ENCODE measurements at places on chromosomes 5 and 9.

GRCh38 chr5:142876817-142877216 is 106.6 kb downstream of the ARHGAP26 start:
- DNase-seq, result no peak

DNA sequence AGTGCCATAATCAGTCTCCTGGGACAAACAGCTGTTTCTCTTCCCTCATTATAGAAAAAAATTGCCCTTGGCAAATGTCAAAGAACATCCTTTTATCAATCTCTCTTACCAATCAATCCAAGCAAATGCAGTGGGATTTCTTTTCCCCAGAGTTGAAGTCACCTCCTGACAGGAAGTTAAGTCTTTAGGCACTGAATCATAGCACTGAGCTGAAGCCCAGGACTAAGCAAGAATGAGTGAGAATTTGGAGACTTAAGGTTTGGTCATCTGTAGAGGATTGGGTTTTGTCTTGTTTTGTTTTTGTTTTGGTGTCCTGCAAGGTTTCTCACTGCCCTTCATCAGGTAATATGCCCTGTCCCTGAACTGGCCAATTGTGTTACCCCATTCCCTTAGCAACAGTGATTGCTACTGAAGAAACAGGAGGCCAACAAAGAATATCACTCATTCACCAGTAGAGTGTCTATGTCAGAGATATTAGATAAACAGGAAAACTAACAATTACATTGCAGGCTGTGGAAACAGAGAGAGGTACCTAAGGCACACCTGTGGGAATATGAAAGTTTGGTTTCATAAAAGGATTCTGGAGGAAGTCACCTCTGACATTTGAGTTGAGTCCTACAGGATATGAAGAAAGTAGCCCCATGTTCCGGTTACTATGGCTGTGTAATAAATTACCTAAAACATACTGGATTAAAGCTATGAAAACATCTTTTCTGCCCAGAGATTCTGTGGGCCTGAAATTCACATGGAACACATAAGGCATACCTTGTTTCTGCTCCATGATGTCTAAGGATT is 4.5 kb upstream of the FXN start:
- DNase-seq, result no peak

DNA sequence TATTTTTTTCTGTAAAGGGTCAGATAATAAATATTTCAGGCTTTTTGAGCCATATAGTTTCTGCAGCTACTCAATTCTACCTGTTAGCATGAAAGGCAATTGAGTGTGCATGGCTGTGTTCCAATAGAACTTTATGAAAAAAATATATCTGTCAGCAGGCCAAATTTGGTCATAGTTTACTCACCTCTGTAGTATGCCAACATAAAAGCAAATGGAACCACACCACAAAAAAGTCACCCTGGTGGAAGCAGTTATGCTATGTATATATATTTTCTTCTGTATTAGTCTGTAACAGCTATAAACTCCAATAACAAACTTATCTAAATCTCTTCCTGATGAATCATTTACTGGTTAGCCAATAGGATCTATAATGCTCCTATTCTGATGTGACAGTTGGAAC is 3.4 kb downstream of the SLC38A9 start:
- no peak for DNase-seq

DNA sequence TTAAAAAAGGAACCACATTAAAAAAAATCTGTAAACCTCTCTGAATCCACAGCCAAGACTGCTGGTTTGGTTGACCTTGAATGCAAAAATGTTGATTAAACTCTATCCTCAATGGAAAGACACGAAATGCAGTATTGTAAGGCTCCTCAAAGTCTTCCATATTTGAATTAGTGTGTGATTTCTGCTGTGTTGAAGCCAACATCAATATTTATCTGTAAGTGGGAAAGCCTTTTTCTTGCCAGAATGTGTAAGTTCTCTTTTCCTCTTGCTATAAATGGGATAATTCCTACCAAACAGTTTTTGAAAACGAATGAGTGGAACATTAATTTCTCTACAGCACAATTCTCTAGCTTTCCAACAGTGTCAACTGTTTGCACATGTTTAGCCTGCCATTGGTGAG is 422.1 kb upstream of the TNC start:
- DNase-seq, result no peak

GRCh38 chr5:31768784-31769183 is 129.9 kb downstream of the PDZD2 start:
- no peak for DNase-seq

- no peak for DNase-seq
These were observed 6.3 kb downstream of the SPTAN1 start for GRCh38 chr9:128558431-128559310.

DNA sequence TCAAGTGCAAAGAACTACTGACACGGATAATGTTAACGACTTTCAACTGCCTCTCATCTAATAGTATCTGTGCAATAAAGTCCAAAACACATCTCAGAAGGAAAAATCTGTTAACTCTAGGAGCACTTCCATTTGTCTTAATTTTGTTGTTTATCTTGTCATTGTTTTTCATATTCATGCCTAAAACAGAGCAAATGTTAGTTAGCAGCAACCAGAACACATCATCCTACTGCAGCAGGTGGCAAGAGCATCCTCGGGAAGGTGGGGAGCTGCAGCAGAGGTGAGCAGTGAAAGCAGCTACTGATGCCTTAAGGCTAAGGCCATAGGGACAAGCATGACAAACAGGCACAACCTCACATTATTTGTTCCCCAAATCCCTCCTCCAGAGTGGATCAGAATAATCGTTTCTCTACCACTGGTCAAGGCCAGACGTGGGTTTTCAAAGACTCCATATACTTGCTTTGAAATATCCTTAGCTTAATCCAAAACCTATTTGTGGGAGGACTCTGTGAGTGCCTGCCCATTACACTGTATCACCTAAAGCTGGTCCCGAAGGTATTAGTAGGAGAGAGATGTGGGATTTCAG is 1.0 kb downstream of the HMGCS1 start:
- no peak for DNase-seq

DNA sequence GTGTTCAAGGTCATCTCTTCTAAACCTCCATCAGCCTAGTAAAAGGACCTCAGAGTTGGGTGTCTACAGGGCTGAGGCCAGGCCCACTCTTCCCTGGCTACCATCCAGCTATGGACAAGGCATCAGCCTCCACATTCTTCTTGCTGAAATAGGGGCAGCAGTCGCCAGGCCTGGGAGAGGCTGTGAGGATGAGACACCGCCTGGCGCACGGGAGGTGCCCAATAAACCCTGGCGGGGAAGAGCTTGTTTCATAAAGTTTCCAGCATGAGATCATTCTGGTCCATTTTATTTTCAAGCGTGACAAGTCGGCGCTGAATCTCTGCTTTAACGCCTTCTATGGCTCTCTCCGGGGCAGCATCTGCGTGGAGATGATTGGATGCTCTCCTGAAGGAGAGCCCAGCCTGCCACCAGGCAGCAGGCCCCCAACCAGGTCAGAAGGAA is 153.4 kb downstream of the OLFM1 start:
- no peak for DNase-seq

- DNase-seq, result peak; percentile 88
These were observed at the start of gene MARCHF3 for GRCh38 chr5:127030259-127031146. MARCHF3 (minus strand) TSS chr5:127030558; CDS start chr5:126918171, 112,387 bp downstream.

DNA sequence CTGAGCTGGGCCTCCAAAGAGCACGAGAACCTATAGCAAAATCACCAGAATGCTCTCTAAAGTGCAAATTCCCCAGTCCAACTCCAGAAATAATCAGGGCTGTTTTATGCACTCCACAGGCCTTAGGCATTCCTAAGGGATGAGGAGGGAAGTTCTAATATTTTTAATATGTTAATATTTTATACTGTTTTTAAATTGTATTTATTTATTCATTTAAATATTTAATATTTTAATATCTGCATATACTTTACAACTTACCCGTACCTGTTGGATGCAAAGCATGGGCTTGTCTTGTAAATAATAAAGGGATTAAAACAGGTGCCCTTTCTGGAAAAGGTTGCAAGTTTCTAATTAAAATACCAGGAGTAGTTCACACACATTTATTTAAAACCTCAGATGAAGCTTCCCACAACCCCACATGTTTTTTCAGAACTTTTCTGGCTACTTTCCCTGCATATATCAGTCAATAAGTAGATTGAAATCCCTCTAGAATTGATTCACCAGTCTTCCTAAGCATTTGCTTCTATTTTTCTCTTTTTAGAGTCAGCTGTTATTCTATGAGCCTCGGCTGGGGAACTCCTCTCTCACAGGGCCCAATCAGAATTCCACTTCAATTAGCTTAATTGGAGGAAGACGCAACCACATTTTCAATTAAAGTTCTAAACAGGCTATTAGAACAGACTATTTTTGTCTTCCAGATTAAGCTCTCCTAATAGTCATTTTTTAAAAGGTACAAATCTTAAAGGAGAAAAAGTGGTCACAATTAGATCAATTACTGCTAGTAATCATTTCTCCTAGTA is 140.8 kb downstream of the CDH6 start:
- no peak for DNase-seq

- no peak for DNase-seq
These were observed 107.3 kb upstream of the PRRC1 start for GRCh38 chr5:127409921-127410675.

- no peak for DNase-seq
These were observed 51.5 kb downstream of the MLLT3 start for GRCh38 chr9:20570756-20571155.

GRCh38 chr9:93899609-93900435 is 55.3 kb downstream of the BARX1 start:
- no peak for DNase-seq

DNA sequence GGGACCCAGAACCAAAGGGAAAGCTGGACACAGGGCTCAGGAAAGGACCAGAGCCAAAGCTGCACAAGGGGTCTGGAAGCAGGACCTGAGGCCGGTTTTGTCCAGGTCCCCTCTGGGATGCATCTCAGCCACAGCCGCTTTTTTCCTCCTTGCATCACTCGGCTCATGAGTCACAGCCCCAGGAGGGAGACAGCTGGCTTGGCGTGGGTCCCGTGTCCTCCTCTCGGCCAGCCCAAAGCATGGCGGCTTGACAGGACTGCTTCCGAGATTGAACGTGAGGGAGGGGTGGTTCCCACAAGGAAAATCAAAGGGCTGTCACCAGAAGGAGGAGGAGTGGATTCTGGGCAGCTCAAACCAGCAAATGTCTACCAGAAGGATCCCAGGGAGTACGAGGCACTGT is 56.7 kb upstream of the CPLX2 start:
- DNase-seq, result no peak

DNA sequence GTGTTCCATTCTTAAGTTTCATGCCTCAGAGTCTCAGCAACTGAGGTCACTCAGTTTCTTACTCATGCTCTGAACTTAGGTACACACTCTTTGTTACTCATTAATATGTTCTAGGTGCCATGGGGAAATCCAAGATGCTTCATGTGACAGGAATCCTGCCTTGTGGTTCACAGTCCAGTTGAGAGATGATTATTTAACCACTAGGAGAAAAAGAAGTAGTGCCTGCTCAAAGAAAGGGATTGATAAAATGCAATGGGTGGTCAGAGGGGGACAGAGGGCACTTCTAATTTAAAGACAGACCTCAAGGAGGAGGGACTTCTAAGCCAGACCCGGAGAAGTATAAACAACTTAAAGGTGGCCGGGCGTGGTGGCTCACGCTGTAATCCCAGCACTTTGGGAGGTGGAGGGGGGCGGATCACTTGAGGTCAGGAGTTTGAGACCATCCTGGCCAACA is 69.0 kb downstream of the UGCG start:
- no peak for DNase-seq

GRCh38 chr9:91426123-91426745 is 2.6 kb upstream of the NFIL3 start:
- DNase-seq, result no peak

DNA sequence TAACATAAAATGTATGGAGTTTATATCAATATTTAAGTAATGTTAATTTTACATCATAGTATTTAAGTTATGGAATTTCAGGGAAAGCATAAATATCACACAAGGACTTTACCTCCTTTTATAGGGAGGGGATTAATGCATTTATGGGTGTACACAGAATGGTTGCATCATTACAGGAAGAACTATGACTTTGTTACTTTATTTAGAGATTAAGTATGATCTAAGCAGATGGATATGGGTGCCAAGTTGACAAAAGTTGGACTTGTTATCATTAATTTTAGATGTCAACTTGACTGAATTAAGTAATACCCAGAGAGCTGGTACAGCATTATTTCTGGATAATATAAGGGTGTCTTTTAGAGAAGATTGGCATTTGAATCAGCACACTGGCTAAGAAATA is 160.5 kb upstream of the CDH10 start:
- DNase-seq, result no peak

DNA sequence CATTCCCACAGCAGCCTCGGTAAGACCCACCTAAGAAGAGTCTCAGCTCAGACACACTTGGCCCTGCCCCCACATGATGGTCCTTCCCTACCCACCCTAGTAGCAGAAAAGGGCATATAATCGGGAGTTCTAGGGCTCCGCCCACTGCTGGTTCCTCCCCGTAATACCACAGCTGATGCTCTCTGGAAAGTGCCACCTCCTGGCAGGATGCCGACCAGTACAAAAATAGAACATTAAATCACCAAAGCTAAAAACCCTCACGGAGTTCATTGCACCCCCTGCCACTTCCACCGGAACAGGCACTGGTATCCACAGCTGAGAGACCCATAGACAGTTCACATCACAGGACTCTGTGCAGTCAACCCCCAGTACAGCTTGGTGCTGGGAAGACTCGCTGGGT is 271.3 kb downstream of the KIAA0825 start:
- no peak for DNase-seq

DNA sequence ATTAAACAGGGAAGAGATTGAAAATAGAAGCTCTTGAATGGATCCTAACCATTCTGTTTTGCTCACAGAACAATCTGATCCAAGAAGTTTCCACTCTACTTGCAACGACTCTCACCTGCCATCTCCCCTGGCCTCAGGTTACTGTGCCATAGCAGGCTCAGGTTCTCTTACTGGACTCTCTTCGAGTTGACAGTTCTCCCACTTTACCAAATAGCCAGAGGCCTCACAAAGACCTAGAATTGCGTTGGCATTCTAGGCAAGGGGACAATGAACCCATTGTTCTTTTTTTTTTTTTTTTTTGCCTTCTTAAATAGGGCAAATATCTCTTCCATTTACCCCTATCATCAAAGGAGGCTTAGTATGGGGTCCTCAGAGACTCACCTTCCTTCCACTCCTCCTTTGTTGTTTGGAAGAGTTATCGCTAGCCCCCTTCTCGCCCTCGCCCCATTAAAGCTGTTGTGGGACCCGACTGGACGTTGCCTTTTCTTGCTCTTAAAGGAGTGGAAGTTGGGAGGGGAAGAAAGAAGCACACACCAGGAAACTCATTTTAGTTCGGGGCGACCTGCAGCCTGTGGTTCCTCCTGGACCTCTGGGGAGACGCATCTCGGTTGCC is 688 bp upstream of the PLPPR1 start:
- DNase-seq, result no peak

DNA sequence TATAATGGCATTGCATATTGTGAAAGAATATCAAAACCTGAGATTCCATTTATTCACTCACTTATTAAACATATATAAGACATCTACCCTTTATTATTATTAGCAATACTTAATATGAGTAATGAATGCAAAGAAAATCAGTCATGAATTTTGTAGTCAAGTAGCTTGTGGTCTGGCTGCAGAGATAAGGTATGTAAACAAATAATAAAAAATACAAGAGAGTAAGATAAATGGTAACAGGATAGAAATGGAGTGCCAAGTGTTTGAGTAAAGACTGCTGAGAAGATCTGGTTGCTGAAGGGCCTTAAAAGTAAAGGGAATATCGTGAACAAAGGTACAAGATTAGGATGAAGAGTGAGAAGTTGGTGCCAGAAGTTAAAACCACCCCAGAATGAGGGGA is 18.4 kb downstream of the TRIM32 start:
- no peak for DNase-seq

Data from activated CD4-positive, CD25-positive, alpha-beta regulatory T cell (primary cell).